ENCODE measurements at places on chromosomes 16 and 17. TPM values are rescaled to one million over a fixed set of nuclear protein-coding genes. Genes with fewer than 3 reads are reported as not detected.

FBXL16 gene
- 2.0 TPM for total RNA-seq

XYLT1 gene
- 3.2 TPM for total RNA-seq

DNAI2 gene
- not detected for total RNA-seq

C17orf67 gene
- 0.55 TPM for total RNA-seq
